ENCODE measurements at places on chromosomes 12 and 14.

DNA sequence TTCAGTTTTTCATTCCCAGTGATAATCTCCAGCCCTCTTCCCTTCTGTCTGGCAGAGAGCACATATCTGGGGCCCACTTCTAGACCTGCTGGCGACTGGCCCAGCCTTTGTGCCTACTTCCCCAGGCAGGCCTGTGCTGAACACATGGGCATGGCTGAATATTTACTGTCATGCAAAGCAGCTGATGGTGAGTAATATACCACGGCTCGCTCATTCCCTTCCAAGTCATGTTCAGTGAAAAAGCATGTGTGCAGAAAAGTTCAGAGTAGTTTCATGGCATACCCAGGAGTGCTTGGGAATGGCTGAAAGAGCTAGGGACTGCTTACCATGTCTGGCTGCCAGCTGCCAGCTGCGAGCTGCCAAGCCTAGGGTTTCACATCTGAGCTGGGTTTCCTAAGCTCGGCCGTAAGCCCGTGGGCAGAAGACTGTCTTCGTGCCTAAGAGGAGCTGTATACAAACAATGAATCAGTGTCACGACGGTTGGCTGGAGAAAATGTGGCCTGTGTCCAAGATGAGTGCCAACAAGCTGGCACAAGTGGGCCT, 179.9 kb upstream of the PELI2 start:
- no peak for DNase-seq

DNA sequence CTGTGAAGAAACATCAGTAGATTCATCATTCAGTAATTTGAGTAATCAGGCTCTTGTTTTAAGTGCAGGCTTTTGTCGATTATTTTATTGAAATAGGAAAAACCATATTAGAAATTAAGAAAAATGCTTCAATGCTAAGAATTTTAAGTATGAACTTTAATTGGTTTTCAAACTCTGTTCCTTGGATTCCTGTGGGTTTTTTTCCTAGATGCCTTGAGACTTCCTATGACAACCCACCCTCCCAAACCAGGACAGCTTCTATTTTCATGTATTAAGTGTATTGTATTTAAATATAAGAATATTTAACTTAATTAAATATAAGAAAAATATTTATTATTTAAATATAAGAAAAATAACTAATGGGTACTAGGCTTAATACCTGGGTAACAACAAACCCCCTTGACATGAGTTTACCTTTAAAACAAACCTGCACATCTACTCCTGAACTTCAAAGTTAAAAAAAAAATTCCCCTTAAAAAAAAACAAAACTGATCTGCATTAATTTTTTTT, 3.0 kb downstream of the ARHGAP5 start:
- no peak for DNase-seq

DNA sequence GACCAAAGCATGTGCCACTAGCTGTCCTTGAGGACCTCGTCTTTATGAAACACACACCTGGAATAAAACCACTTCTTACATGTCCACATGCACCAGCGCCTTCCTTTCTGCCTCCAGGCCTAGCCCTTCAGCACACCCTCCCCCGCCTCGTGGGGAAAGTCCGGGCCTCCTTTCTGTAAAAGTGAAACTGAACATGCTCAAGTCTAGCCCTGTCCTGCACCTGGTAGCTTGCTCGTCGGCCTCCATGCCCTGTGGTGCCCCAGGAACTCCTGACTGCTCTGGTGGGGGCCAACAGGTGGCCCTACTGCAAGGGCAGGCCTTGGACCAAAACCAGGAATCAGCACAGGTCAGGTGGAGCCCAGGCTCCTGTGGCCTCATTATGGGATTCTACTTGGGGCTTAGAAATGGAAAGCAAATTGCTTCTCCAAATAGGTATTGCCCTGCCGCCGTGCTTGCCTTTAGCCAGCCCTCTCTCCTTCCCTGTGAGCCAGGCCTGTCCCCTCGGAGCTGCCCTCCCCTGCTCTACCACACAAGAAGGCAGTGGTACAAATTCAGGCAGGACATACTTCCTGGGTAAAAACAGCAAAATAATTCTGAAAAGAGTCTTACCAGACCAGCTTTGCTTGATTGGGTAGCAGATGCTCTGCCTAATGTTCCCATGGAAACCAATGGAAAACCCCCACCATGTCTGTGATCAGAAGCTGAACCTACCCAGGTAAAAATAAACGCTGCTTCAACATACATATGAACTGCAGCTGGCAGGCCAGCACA, 43.5 kb downstream of the ERH start:
- peak; percentile 41 for DNase-seq

DNA sequence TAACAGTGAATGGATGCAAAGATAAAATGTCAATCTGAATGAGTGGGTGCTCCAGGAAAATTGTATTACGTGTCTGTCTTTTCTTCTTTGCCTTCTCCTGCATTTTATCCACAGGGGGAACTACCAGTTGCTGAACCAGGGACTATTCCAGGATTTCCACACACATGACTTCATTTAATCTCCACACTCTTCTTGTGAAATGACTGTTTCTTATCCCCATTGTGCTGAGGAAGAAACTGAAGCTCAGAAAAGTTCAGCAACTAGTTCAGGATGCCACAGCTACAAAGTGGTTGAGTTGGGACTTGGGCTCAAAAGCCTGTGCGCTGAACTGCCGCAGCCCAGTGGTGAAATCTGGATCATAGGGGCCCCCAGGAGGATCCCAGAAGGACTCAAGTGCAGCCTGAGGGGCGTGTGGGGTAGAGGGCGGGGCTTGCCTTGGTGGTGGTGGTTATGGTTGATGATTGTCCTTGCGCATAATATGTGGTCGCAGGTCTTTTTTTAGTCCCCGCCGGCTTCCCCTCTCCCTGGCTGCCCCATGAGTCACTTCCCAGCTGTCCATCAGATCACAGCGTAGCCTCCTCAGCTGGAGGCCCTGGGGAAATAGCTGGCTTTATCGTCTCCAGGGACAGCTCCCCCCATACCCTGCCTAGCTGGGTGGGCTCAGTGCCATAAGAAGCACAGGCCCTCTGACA, 235.2 kb upstream of the CRY1 start:
- no peak for DNase-seq

GRCh38 chr12:124780752-124781685, 82.6 kb downstream of the SCARB1 start:
- DNase-seq: no peak

DNA sequence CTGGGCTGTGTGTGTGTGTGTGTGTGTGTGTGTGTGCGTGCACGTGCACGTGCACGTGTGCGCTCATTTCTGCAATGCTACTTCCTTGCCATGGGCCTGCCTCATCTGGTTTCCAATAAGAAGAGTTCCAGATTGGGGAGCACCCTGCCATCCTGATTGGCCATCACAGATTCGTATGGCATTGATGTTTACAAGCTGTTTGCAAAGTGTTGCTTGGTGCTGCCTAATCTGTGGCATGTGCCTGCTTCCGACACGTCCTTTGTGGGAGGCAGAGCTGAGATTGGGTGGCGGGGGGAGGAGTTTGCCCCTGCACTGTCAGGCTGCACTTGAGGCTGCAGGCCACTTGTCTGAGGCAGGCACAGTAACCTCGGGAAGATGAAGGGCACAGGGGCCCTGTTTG, 39.2 kb downstream of the SAMD4A start:
- no peak for DNase-seq

Measured in stimulated activated CD4-positive, alpha-beta T cell treated with anti-CD3 and anti-CD28 coated beads, Interleukin-1b, Interleukin-23, amount 100 ng/mL, for 1 hour (primary cell).